Lung (tissue), 17 donors: ENCODE measurements at places on chromosomes 5 and 9.

DNA sequence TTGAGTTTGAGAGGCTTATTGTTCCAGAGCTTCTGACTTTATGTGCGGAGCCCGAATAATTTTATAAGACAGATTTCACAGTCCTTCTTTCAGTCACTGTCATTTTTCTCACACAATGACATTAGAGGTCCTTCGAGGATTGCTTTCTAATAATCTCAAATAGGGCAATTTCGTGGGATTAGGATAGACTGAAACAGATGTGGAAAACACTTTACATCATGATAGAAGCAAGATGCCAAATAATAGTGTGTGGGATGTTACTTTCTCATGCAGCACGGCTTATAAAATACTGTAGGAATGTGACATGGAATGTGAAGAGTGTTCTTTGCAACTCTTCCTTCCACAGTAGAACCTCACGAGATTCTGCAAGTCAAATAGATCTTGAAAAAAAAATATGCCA lies 451.3 kb downstream of the SEMA5A start:
- H3K27ac ChIP-seq = no peak overlapping the region
- H3K36me3 ChIP-seq = no peaks in the 10 kb centered on the region
- no peaks in the 10 kb centered on the region for H3K27me3 ChIP-seq
- DNase-seq = no peak

GRCh38 chr5:122978068-122978467 lies 58.5 kb downstream of the PPIC start:
- no peaks in the 10 kb centered on the region for H3K27me3 ChIP-seq
- H3K4me3 ChIP-seq = no peak overlapping the region
- no peak overlapping the region for H3K27ac ChIP-seq
- H3K36me3 ChIP-seq = no peaks in the 10 kb centered on the region
- H3K4me1 ChIP-seq = no peaks in the 10 kb centered on the region
- no peak for DNase-seq

- no peaks in the 10 kb centered on the region for H3K27me3 ChIP-seq
- H3K27ac ChIP-seq = no peak overlapping the region
- H3K4me3 ChIP-seq = no peak overlapping the region
These were observed 198.8 kb downstream of the ADAMTSL1 start for GRCh38 chr9:18672706-18673105.

GRCh38 chr9:126496181-126496576 lies 117.5 kb upstream of the LMX1B start:
- no peak overlapping the region for H3K27ac ChIP-seq
- no peak overlapping the region for H3K4me3 ChIP-seq
- no peaks in the 10 kb centered on the region for H3K36me3 ChIP-seq
- peaks cover 8% of the 10 kb centered on the region for H3K4me1 ChIP-seq
- DNase-seq = no peak

DNA sequence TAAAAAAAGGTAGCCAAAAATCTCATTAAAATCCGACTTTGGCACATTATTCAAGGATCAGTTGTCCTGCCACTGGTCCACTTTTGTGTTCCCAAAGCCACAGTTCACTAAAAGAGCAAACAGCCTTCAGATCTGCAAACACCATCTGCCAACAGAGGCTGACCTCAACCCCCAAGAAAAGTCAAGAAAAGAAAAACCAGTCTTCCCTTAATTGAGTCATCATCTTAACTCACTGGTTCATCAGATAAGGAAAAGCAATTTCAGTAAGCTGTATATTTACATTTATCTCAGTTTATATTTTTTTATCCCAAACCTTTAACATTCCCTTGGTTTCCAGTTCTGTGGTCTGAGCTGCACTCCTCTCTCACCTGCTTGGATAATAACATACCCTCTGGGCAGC lies 21.2 kb downstream of the RASEF start:
- H3K36me3 ChIP-seq = no peaks in the 10 kb centered on the region
- DNase-seq = no peak
- no peaks in the 10 kb centered on the region for H3K27me3 ChIP-seq
- no peak overlapping the region for H3K4me3 ChIP-seq
- H3K27ac ChIP-seq = no peak overlapping the region
- H3K4me1 ChIP-seq = no peaks in the 10 kb centered on the region

DNA sequence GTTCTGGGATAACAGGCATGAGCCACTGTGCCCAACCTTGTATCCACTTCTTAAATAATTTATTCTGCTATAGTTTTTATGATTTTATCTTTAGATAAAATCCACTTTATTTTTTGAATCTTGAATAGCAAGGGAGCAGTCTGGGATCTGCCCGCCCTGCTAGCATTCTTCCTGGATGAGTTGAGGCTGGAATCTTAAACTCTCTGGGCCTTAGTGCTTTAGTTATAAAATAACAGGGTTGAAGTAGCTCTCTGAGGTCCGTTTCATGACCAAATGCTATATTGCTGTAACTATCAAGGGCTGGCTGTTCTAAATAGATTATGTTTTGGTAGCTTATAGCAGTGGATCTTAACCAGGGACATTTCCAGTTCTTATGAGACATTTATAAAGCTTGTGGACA lies 20.8 kb downstream of the ACER2 start:
- DNase-seq = no peak
- no peak overlapping the region for H3K27ac ChIP-seq
- H3K36me3 ChIP-seq = no peaks in the 10 kb centered on the region
- H3K4me1 ChIP-seq = peaks cover 4% of the 10 kb centered on the region
- no peaks in the 10 kb centered on the region for H3K27me3 ChIP-seq

- H3K4me3 ChIP-seq = no peak overlapping the region
- DNase-seq = no peak
- H3K4me1 ChIP-seq = no peaks in the 10 kb centered on the region
- H3K27me3 ChIP-seq = no peaks in the 10 kb centered on the region
- H3K27ac ChIP-seq = no peak overlapping the region
These were observed 35.7 kb upstream of the TMEM161B start for GRCh38 chr5:88304356-88304755.

- DNase-seq = no peak
- H3K36me3 ChIP-seq = no peaks in the 10 kb centered on the region
- no peaks in the 10 kb centered on the region for H3K4me1 ChIP-seq
These were observed 502.8 kb downstream of the BNC2 start for GRCh38 chr9:16367605-16368231.

DNA sequence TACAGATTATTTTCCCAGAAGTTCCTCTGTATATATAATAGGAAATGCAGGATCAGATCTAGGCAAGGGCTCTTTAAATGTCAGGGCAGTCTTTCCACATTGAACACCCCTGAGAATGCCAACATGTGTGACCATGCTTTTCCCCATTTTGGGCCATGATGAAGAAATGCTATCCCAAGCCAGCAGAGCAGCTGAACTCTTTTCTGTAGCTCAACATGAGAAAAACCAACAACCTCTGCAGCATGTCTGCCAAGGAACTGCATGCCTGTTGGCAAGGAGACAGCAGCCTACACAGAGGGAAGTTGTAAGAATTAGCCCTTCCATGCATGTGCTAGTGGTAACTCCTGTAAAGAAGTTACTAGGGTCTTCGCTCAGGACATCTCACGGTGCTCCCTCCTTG lies 9.5 kb upstream of the IFNK start:
- H3K4me1 ChIP-seq = peaks cover 3% of the 10 kb centered on the region
- H3K27ac ChIP-seq = no peak overlapping the region
- H3K4me3 ChIP-seq = no peak overlapping the region
- peak; percentile 86 for DNase-seq
- H3K27me3 ChIP-seq = no peaks in the 10 kb centered on the region
- no peaks in the 10 kb centered on the region for H3K36me3 ChIP-seq

DNA sequence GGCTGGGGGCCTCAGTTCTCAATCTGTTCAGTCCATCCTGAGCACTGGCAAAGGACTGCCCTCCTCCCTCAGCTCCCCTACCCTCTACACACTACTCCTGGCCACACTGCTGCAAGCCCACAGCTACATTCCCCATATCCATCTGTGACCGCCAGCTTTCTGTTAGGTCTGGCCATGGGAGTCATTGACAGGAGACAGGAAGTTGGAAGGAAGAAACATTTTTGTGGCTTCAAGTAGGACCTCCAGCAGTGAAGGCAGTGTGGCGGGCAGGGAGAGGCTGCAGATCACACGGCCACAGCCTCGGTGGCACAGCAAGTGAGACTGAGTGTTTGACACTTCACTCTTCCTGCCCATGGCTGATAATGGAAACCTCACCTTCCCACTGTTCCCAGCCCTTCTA lies 55.9 kb downstream of the SECISBP2 start:
- no peak overlapping the region for H3K4me3 ChIP-seq
- DNase-seq = no peak
- peaks cover 13% of the 10 kb centered on the region for H3K4me1 ChIP-seq
- H3K27me3 ChIP-seq = no peaks in the 10 kb centered on the region

DNA sequence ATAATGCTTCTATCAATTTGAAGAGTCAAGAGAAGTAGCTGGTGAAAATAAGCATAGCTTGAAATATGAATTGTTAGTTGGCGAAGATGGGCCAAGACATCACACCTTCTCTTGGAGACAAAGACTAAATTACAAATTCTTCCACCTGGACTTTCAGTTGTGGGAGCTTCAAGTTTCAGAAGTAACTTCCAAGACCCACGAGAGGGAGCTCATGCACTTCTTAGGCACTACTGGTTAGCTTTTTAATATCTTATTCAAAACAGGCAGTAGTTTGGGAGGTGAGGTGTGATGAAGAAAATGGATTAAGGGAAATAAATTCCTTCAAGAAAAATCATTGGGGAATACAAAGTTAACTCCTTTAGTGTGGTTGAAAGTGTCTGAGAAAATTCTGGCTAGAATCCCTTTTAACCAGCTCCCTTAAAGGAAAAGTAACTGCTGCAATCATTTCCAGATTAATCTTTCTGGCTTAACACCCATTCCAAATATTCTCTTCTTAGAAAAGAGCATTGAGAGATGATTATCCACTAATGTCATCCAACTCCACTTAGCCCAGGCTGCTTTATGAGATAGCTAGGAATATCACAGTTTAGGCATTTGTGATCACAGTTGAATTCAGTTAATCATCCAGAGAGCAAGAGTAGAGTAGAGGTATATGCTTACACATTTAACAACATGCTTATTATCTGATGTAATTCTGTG lies 139.5 kb upstream of the DMRTA1 start:
- peak; percentile 59 for DNase-seq
- H3K27ac ChIP-seq = no peak overlapping the region
- no peaks in the 10 kb centered on the region for H3K27me3 ChIP-seq
- no peak overlapping the region for H3K4me3 ChIP-seq
- H3K4me1 ChIP-seq = no peaks in the 10 kb centered on the region
- H3K36me3 ChIP-seq = no peaks in the 10 kb centered on the region

DNA sequence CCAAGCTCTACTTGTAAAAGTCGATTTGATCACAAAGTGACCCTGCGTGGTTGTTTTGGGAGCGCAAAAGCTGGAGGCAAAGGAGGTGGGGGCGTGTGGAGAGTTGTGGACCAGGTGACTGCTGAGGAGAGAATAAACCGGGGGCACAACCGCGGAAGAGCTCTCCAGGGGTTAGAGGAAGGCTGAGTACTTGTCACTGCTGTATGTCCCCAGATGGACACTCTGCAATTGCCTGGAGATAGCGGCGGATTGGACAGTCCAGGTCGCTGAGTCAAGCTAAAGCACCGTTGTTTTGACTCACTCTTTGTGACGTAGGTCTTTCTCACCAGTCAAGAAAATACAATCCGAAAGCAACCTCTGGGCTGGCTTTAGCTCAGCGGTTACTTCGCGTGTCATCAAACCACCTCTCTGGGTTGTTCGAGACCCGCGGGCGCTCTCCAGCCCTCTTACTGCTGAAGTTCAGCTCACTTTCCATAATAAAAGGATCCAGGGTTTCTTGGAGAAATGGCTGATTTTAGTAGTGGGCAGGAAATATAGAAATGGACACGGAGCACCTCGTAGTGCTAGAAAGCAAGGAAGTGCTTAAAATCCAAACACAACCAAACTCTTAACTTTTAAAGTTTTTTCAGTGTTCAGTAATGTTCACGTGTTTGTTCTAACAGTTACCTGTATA lies 25.7 kb downstream of the ZMAT2 start:
- H3K27me3 ChIP-seq = peaks cover 4% of the 10 kb centered on the region
- H3K36me3 ChIP-seq = no peaks in the 10 kb centered on the region
- no peak overlapping the region for H3K27ac ChIP-seq
- no peaks in the 10 kb centered on the region for H3K4me1 ChIP-seq

GRCh38 chr9:110615498-110615897 lies 36.0 kb upstream of the SVEP1 start:
- H3K4me3 ChIP-seq = no peak overlapping the region
- no peaks in the 10 kb centered on the region for H3K36me3 ChIP-seq
- peaks cover 7% of the 10 kb centered on the region for H3K4me1 ChIP-seq
- no peaks in the 10 kb centered on the region for H3K27me3 ChIP-seq
- H3K27ac ChIP-seq = no peak overlapping the region

- DNase-seq = no peak
- H3K4me3 ChIP-seq = no peak overlapping the region
- H3K4me1 ChIP-seq = peaks cover 9% of the 10 kb centered on the region
- H3K27ac ChIP-seq = no peak overlapping the region
These were observed 154.0 kb downstream of the PAX5 start for GRCh38 chr9:36880075-36880474.

- H3K4me1 ChIP-seq = no peaks in the 10 kb centered on the region
- no peaks in the 10 kb centered on the region for H3K27me3 ChIP-seq
- H3K36me3 ChIP-seq = no peaks in the 10 kb centered on the region
- no peak overlapping the region for H3K4me3 ChIP-seq
- DNase-seq = no peak
- no peak overlapping the region for H3K27ac ChIP-seq
These were observed 10.9 kb downstream of the ACTL7B start for GRCh38 chr9:108844856-108845255.

DNA sequence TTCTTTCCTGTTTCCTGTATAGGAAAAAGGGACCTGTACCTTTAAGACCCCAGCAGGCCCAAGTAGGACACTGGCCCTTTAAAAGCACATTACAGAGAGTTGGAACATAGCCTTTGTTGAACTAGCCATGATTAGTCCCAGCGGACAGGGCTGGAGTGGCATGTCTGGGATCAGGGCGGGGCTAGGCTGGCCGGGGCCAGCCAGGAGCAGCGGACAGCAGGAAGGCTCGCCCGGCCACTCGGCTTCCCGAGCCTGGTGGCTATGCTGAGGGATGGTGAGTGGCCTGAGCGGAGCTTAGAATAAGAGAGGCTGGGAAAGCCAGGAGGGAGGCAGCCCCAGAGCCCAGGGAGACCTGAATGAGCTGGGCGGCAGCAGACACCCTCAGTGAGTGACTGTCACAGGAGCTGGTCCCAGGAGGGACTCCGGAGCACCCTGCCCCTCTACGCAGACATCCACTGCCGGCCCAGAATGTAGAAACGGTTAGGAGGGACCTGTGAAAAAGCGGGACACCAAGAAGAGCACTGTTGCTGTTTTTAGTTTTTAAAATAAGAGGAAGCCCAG lies 92.1 kb downstream of the DAB2IP start:
- peak; percentile 84 for DNase-seq
- H3K4me1 ChIP-seq = peaks cover 32% of the 10 kb centered on the region
- no peaks in the 10 kb centered on the region for H3K27me3 ChIP-seq
- peak overlapping the region; percentile 90 for H3K27ac ChIP-seq
- no peaks in the 10 kb centered on the region for H3K36me3 ChIP-seq
